ENCODE measurements at places on chromosomes 4 and X.

DNA sequence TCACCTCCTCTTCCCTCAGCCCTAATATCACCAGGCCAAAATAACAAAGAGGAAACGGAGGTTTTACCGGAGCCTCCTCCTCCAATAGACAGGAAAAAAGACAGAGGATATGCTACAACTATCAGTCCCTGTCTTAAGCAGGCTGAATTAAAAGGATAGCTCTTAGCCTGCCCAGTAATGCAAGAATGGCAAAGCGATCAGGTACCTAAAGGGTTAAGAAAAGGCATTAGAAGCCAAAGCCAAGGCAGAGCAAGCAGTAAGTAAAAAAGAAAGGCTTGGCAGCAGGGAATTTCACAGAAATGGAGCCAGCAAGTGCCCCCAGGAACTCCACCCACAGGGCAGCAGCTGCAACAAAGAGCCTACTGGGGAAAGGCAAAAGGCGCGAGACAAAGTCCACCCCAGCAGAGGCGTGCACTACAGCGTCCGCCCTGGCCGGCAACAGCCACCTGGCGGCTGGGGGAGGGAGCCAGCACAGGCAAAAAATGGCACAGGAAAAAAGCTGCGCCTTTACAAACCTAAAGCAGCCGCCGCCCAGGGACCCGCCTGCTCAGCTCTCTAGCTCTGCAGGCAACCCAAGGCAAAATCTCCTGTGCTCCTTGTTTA lies 220.6 kb upstream of the ZC4H2 start:
- peak; percentile 37 for DNase-seq

GRCh38 chr4:183986971-183987946 lies 82.2 kb downstream of the STOX2 start:
- peak; percentile 60 for DNase-seq

DNA sequence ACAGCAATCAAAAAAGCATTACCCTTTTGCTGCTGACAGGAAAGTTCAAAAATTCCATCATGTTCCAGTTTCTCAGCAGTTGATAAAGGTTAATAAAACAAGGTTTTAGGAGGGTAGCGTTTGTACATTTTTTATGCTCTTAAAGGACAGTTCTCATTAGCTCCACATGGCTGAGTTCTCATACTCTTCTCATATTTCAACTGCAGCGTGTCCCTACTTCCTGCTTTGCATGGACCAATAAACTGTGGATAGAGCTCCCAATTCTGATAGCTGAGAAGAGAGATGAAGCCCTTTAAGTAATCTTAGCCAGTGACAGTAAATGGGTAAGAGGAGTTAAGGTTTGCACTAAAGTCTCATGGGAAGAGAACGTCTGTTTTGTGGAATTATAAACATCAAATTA lies 53.5 kb downstream of the SPANXA2 start:
- DNase-seq: no peak

DNA sequence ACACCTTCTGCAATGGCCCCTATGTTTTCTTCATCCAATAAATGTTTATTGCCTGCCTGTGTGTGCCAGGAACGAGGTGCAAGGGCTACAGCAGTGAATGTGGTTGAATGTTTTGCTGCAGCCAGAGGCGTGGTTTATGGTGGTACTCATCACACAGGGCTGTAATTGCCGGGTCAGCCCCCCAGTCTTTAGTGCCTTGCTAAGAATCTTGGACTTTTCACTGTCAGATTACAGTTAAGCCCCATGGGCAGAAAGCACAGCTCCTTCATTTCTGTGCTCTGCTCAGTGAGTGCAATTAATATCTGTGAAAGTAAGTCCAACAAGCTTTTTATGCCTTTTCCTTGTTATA lies 67.8 kb downstream of the TAPT1 start:
- no peak for DNase-seq

- DNase-seq: no peak
These were observed 72.1 kb upstream of the DOCK11 start for GRCh38 chrX:118423558-118423957.

- DNase-seq: no peak
These were observed 27.4 kb upstream of the PLAC1 start for GRCh38 chrX:134685668-134686067.

GRCh38 chrX:150155436-150156035 lies 207.6 kb upstream of the MAMLD1 start:
- peak; percentile 38 for DNase-seq
